ENCODE measurements at places on chromosomes 7 and 10.
A peak's percentile ranks its signal among the peaks of the same experiment; 100 is the strongest.

DNA sequence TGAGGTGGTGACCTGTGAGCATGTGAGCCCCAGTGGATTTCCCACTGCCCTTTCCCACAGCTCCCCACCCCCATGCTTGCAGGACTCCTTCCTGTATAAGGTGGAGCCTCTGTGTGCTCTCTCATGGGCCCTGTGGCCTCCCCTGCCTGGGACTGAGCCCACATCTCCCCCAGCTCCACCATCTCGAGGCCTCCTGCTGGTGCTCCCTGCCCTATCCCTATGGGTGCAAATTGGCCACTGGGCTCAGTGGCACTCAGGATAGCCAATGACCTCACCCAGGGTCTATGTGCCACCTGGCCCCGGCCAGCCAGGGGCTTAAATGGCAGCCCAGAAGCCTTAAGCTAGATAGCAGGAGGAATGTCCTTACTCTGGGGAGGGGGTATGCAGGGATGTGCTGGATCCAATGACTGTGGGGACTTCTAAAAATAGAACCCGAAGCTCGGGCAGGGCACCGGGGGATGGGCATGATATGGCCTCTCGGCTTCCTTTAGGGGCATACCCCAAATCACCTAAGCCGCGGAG lies 2.0 kb downstream of the LDB3 start:
- DNase-seq, result no peak

- no peak for DNase-seq
Measured at GRCh38 chr10:79411546-79412495, 33.6 kb downstream of the ZCCHC24 start.

DNA sequence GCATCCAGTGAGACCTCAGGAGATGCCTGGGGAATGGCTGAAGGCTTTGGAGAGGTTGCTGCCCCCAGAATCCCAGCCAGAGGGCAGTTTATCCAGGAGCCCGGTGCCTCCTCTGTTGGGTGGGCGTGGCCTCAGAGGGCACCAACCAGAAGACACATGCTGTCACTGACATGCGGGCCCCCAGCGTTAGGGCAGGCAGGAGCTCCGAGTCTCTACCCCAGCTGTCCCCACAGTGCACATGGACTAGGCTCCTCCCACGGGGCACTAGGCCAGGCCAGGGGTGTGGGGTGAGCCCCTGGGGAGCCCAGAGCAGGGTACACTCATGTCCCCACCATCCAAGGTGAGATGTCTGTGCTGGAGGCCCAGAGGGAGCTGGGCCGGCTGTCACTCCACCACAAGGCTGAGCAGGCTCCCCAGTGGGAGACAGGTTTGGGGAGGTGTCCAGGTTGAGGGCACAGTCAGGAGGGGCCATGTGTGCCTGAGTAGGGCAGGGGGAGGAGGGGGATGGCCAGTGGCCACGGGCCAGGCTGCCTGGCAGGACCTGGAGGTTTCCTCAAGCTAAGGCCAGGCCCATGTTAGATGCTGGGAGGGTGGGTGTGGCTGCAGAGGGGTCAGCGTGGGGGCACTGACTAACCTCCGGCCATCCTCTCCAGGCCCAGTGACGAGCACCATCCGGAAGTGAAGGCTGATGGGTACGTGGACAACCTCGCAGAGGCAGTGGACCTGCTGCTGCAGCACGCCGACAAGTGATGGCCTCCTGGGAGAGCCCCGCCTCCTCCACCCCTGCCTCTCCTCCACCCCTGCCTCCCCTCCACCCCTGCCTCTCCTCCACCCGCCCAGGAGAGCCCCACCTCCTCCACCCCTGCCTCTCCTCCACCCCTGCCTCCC lies 131.3 kb downstream of the FAM53B start:
- DNase-seq, result no peak

- DNase-seq, result no peak
Measured at GRCh38 chr10:83373671-83374070, 765.6 kb upstream of the GHITM start.

DNA sequence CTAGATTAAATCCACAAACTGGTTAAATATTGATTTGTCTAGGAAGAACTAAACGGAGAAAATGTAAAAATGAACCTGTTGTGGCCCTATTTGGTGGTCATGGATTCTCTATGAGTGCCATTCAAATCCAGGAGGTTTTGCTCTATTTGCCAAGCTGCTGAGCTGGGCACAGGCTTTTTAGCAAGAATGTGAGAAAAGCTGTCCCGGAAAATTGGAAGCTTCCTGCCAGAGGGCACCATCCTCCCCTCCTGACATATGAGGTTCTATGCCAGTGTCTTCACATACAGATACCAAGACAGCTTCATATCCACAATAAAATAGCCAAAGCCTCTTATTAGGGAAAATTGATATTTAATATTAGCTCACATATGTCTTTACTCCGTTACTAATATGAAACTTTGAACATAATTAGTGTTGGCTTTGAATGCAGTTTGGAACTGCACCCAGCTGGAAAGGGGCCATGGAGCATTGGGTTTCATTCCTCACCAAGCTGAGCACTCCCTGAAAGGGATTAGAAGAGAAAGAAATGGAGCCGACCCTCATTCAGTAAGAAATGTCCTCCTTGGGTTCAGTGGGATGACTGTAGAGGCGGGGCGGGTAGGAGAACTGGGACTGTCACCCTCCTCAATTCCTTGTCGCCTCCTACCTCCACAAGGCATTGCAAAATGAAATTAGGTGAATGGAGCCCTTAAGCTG lies 47.8 kb downstream of the NRCAM start:
- no peak for DNase-seq

GRCh38 chr7:5594616-5595544 lies 171.2 kb upstream of the TNRC18 start:
- DNase-seq, result no peak

GRCh38 chr10:78327778-78328591 lies 294.3 kb downstream of the RPS24 start:
- no peak for DNase-seq

GRCh38 chr7:1226186-1226901 lies 6.3 kb upstream of the UNCX start:
- no peak for DNase-seq

DNA sequence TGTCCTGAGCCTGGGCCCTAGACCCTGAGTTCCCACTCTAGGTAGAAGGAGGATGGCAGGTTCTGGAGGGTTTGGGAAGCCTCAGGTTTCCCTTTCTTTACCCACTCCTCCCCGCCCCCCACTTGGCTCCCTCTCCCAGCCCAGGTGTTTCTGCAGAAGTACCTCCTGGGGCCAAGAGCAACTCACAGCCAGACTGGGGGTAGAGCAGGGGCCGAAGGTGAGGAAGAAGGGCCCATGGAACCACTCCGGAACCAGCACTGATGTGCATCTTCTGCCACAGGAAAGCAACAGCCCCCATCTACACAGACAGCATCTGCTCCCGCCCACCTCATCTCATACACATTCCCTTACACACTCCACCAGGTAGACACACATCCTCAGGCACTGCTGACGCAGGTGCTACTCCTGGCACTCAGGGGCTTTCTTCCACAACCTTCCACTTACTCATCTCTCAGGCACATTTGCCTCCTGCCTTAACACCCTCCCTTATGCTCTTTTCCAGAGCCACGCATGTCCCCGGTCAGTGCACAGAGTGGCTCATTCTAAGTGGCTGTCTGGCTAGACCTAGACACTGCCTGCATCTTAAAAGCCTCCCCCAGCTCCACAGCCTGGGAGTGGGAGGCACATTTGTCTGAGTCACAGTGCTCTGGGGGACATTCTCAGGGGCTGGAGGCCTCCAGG lies 1.8 kb downstream of the EPHB6 start:
- DNase-seq, result peak; percentile 18

DNA sequence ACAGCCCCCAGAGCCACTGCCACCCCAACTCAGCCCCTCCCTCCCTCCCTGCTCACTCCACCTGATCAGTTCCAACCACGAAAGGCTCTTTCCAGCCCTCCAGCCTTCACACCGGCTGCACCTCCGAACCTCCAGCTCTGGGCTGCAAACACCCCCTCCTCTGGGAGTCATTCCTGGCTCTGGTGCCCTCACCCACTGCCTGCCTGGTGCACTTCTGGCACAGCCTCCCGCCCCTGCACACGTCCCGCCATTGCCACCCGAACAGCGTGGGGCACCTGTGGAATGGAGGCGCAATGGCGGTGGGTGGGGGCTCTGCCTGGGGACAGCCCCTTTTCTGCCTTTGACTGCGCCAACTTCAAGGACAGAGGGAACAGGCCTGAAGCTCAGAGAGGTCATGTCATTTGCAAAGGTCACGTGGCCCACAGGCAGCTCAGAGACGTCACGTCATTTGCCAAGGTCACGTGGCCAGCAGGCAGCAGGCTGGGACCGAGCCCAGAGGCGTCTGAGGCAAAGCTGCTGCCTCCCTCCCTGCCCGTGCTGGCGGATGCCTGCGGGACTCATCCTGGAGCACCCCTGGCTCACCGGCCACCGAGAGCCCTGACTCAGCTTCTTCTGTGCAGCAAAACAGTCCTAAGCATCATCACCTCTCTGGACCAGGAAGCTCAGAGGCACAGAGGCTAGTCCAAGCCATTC lies 76.0 kb upstream of the DNAAF5 start:
- no peak for DNase-seq

- no peak for DNase-seq
Measured at GRCh38 chr10:339038-339391, 203.8 kb downstream of the ZMYND11 start.

GRCh38 chr7:37820708-37821468 lies 27.5 kb upstream of the NME8 start:
- no peak for DNase-seq

DNA sequence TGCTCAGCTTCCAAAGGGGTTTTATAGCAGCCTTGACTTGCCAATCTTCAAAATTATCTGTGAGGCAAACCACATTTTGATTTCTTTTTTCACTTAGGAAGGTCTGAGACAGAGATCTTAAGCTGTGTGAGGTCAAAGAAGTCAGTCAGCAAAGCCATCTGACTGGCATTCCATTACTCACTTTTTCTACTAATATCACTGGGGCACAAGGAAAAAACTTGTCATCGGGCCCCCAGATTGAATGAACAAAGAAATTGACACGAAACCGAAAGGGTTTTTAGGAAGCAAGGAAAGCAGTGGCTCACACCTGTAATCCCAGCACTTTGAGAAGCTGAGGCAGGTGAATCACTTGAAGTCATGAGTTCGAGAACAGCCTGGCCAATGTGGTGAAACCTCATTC lies 78.5 kb upstream of the FRMD4A start:
- DNase-seq, result peak; percentile 56

DNA sequence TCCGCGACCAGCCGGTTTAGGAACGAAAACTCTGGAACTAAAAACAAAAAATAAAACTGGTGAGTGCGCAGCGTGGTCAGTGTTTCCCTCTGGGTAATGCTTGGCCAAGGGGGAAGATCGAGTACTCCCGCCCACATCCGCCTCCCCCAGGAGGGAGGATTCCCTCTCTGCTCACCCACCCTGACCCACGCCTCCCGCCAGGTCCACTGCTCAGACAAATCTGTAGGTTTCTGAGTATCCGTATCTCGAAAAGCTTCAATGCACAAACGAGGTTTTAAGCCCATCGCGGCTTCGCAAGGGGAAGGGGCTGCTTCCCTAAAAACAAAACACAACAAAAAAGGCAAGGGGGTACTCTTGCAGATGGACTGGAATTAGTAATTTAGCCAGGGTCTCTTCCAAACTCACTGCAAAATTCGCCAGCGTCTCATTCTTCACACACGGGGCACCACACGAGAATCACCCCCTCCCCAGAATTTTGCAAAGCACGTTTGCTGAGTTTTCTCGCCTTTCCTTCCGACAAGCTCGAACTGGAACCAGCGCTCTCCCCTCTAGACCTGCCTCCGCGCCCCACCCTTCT lies 75.2 kb downstream of the INSIG1 start:
- no peak for DNase-seq

- DNase-seq, result no peak
Measured at GRCh38 chr10:46536781-46537180, 19.7 kb downstream of the GPRIN2 start.

DNA sequence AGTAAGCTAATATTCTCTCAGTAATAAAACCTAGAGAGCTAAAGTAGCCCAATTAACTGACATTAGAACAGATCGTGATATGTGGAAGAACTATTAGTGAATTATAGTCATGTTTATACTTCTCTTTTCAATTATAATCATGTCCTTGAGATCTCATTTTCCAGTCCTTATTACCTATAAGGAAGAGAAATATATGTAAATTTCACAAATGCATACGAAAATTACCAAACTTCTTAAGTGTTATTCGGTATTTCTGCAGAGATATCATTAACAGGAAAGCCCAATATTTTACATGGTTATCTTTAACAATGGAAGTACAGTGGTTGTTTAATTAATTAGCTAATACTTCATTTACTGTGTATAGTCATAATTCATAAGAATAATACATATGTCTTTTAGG lies 110.7 kb downstream of the PTEN start:
- no peak for DNase-seq

DNA sequence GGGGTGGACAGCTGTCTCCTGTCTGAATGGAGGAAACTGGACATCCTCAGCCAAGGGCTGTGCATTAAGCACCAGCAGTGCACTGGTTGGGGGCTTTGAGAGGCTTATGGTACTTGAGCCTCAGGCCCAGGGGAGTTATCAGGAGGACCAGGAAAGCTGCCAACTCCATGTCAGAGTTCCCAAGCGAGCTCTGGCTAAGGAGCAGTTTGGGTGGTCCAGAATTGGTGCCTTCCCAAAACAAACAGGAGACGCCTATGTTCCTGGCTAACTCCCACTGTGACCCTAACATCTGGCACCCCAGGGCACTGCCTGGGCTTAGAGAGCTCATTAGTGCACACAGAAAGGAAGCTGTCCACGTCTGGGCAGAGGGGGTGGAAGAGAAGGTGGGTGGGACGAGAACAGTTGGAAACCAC lies 408.6 kb upstream of the NPVF start:
- no peak for DNase-seq

DNA sequence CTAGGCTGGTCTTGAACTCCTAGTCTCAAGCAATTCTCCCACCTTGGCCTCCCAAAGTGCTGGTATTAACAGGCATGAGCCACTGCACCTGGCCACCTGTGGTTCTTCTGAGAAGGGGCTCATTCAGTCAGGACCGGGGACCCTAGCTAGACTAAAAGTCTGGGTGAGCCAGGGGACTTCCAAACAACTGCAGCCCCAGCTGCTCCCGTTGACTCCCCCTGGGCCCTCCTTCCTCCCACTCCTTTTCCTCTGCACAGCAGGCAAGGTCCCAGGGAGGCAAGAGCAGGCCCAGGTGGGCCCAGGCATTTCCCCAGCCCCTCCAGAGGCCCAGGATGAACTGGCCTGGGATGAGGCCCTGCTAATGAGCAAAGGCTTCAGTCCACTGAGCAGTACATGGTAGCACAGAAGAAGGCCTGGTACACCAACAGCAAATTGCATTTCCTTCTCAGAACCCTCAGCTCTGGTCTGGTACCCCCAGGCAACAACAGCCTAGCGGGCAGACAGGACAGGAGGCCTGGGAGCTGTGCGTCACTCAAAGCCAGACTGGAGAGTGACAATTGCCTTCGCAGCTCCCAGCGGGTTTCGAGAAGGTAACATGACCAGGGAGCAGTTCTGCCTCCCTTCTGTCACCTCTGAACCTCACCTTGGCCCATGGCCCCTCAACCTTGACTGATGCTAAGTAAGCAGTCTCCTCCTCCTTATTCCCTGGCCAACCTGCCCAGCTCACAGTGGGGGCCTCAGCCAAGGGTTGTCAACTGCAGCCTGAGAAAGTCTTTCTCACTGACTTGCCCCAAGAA lies 30.7 kb upstream of the HSPA12A start:
- no peak for DNase-seq

GRCh38 chr7:48114115-48114514 lies 25.1 kb downstream of the UPP1 start:
- no peak for DNase-seq

- DNase-seq, result no peak
Measured at GRCh38 chr10:120069700-120070099, 177.2 kb downstream of the SEC23IP start.

- DNase-seq, result no peak
Measured at GRCh38 chr7:50664937-50665336, 99.7 kb upstream of the DDC start.
